Endothelial cell (in vitro differentiated cells): ENCODE measurements at places on chromosomes 13 and 19.
A peak's percentile ranks its signal among the peaks of the same experiment; 100 is the strongest.

GRCh38 chr19:17081672-17082630, 6.4 kb downstream of the MYO9B start:
- no peak for DNase-seq

DNA sequence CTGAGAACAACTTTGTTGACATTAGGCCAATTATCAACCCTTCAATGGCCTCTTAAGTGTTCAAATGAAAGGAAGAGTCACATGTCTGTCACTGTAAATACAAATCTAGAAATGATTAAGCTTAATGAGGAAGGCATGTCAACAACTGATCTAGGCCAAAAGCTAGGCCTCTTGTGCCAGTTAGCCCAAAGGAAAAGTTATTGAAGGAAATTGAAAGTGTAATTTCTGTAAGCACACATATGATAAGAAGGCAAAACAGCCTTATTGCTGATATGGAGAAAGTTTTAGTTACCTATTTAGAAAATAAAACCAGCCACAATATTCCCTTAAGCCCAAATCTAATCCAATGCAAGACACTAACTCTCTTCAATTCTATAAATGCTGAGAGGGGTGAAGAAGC, 604.7 kb downstream of the SLITRK6 start:
- DNase-seq: no peak

DNA sequence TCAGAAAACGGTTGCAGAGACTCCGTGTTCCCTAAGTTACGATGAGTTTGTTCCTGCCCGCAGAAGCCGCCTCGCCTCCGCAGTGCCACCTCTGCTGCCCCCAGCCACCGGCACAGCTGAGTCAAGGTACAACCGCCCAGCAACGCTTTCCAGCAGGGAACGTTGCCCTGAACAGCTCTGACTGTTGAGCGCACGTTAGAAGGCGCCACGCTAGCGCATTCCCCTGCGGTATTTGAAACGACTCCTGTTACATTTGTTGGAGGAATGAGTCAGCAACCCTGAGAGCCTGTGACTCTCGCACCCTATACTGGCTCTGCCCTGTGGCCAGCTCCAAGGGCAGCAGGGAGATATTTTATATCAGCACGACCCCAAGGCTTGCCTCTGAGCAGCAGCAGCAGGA, 302.8 kb downstream of the TEX29 start:
- DNase-seq: no peak

- DNase-seq: peak; percentile 29
These were observed 32.6 kb upstream of the MEDAG start for GRCh38 chr13:30873499-30873898.

GRCh38 chr13:44156294-44156658, 217.3 kb upstream of the SERP2 start:
- no peak for DNase-seq

- no peak for DNase-seq
These were observed 228.9 kb upstream of the IRS2 start for GRCh38 chr13:110015253-110015652.

DNA sequence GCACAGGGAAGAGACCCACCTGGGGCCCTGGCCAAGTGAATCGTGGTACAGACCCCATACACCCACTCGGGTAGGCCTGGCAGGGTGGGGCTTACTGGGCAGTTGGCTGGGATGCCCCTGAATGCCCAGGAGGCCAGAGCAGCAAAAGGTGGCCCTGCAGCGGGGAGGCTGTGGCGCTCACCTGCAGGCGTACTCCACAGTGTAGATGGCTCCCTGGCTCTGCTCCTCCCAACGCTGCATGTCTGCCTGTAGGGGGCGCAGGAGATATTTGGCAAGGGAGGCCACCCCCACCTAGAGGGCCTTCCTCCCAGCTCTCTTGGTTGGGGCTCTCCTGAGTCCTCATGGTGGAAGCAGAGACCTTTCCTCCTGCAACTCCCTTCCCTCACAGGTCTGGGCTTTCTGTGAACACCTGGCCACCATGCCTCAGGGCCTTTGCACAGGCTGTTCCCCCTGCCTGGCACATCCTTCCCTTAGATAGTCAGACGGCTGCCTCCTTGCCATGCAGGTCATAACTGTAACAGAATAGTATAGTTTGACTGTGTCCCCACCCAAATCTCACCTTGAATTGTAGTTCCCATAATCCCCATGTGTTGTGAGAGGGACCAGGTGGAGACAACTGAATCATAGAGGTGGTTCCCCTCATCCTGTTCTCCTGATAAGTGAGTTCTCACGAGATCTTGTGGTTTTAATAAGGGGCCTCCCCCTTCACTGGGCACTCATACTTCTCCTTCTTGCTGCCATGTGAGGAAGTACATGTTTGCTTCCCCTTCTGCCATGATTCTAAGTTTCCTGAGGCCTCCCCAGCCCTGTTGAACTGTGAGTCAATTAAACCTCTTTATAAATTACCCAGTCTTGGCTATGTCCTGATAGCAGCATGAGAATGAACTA, 5.9 kb downstream of the BORCS8 start:
- DNase-seq: peak; percentile 70

GRCh38 chr19:55672418-55672817, 2.6 kb upstream of the EPN1 start:
- DNase-seq: no peak

DNA sequence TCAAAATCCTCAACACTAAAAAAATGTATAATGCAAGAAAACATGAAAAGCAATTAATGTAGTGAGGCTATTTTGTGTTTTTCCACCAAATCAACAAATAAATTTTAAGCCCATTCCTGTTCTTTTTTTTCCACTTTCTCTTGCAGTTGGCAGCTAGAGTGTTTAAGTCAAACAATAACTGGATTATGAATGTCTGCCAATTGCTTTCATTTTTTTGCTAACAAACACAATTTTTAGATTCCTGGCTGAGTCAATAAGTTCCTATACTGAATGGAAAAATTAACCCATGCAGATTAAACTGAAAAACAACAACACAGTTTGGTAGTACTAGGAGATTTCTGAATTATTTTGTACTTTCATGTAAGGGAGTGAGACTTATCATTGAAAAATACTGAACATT, 232.4 kb downstream of the SLITRK5 start:
- no peak for DNase-seq

GRCh38 chr13:110560601-110561343, 750 bp downstream of the RAB20 start:
- peak; percentile 36 for DNase-seq

- no peak for DNase-seq
These were observed 17.1 kb upstream of the IGLON5 start for GRCh38 chr19:51294211-51294976.

DNA sequence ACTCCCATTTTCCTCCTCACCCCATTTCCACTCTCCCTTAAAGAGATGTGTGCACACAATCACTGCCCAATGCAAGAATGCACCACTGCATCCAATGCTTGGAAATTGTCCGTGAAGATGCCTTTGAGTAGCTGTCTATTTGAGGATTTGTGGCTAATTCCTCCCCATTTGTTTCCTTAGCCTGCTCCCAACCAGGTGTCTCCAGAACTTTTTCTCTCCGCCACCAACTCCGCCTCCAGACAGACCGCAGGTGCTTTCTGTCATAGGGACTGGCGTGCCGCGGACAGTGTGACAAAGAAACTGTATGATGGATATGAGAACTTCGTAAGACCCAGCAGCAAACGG, 461 bp upstream of the TM9SF2 start:
- peak; percentile 3 for DNase-seq

GRCh38 chr13:109862627-109863026, 76.2 kb upstream of the IRS2 start:
- no peak for DNase-seq

GRCh38 chr13:41601718-41602445, 144.5 kb downstream of the RGCC start:
- DNase-seq: no peak

DNA sequence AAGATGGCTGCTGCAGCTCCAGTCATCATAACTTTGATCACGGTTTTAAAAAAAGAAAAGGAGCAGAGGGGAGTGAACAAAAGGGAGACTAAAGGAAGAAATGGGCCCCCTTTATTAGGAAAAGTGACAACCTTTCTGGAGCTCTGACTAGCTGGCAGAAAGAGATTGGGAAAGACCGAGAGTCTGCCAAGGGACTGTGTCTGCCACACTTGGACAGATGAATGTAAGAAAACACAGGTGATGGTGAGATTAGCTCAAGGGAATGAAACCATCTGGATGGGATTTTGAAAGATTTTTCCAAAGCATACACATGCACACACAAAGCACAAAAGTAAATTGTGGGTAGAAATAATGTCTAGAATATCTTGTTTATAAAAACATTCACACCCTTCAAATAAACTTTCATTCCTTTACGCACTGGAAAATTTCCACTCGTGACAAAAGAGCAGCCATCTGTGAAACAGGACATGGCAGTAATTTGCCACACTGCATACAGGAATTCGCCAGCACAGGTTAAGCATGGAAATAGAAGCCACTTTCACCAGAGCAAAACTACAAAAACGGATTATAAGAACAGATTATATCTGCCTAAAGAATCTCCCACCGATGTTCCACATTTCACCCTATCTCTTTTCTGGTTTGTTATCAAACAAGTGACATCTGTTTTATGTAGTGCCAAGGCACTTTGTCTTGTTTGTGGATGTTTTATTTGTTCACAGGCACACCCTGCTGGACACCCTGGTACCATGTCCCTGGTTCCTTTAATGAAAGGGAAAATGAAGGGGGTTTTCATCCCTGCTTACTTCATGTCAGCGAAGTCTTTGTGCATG, 819.5 kb downstream of the DIAPH3 start:
- no peak for DNase-seq

DNA sequence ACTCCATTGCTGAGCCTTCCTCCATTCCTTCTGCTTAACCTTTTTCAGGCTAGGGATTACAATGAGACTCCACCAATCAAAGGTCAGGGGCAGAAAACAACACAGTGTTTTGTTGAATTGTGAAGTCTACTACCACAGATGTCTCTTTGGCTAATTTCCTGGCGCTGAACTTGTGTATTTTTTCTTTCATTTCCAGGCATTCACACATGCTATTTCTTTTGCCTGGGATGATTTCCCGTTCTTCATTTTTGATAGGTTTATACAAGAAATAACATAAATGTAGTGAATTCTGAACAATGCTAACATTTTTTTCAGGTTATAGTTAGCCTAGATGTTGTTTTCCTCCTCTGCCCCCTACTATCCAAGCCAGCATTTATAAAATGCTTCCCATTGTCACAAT, 64.3 kb downstream of the OLFM4 start:
- DNase-seq: no peak

GRCh38 chr19:58575183-58576041, 2.3 kb upstream of the MZF1 start:
- peak; percentile 85 for DNase-seq

- DNase-seq: no peak
These were observed 2425.1 kb upstream of the PCDH20 start for GRCh38 chr13:63840551-63841421.

- no peak for DNase-seq
These were observed 26.3 kb downstream of the IL12RB1 start for GRCh38 chr19:18060472-18060871.

GRCh38 chr13:32748305-32748704, 162.1 kb downstream of the PDS5B start:
- DNase-seq: no peak

DNA sequence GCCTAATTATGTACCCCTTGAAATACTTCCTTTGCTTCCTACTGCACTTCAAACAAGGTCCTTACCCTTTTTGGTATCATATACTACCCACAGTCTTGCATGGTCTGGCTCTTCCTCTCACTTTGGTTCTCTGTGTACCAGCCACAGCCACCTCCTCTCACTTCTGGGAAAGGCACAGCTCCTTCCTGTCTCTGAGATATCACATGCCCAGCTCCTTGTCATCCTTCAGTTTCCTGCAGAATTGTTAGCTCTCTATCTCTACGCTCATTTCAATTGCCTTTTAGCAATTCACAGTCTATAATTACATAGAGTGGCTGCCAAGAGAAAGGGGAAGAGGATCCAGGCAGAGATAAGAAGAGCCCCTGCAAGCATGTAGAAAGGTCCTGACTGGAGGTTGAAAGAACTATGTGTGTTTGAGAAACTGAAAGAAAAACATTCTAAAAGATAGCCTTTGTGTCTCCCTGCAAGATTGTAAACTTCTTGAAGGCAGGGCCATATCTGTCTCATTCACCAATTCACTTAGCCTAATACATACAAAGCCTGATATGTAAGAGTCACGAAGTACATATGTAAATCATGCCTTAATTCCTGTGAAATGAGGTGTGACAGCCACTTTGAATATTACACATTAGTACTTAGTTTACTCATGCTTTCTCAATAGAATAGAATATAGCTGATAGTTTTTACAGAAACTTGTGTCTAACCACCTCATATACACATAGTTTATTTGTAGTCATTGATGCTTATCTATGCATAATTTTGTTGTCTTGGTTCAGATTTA, 933.1 kb downstream of the DIAPH3 start:
- DNase-seq: no peak

DNA sequence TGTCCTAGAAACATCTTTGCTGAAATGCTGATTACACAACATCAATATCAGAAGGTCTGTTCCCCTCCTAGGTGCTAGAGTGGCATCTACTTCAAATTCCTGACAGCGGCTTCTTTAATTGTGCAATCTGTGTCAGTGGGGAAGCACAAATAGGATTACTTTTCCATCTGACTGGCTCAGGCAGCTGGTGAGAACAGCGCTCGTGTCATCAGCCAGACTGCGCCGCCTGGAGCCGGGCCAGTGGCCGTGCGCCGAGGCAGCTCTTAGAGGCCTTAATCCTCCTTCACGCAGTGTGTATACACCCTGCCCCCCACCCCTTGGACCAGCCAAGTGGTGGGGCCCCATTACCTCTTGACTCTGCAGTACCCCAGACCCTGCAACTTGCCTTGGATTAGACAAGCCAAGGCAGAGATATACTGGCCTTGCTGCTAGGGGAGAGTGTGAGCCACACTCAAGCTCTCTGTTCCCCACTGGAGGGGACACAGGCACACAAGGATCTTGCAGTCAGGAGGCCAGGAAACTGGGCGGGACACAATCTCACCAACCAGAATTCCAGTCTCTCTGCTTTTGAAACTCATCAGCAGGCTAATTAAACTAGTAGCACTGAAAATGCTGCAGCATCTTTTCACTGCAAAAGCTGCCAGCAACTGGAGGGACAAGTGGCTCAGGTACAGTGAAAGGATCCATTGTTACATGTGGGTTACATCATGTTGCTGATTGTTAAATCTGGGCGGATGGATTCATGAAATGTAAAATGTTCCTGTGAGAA, 48.9 kb upstream of the EPHX3 start:
- DNase-seq: no peak

GRCh38 chr13:75416327-75417011, 65.5 kb downstream of the TBC1D4 start:
- no peak for DNase-seq
